Regular cardiac myocyte (primary cell): ENCODE measurements at places on chromosomes 1 and 21. TPM values are rescaled to one million over a fixed set of nuclear protein-coding genes. Genes with fewer than 3 reads are reported as not detected.

Gene IRF6
- 0.19 and 0.85 TPM in 2 replicates for total RNA-seq

Gene KMO
- 0.56 and 0.96 TPM in 2 replicates for total RNA-seq

Gene SLC2A5
- 1.7 and 5.6 TPM in 2 replicates for total RNA-seq

Gene OR2T35
- not detected in 2 replicates for total RNA-seq

Gene GSTM4
- 3.5 and 7.9 TPM in 2 replicates for total RNA-seq

Gene LEFTY2
- total RNA-seq = under 0.01 TPM in 1 of 2 replicates, not detected in the other

Gene TMEM81
- 1.7 and 2.7 TPM in 2 replicates for total RNA-seq

Gene S100A14
- 0.19 TPM in 1 of 2 replicates, not detected in the other for total RNA-seq

Gene AIRE
- 0.28 TPM in 1 of 2 replicates, not detected in the other for total RNA-seq

Gene YIPF1
- 20.5 and 20.9 TPM in 2 replicates for total RNA-seq

Gene DFFB
- 4.8 and 10.5 TPM in 2 replicates for total RNA-seq

Gene WDR64
- not detected in 2 replicates for total RNA-seq

Gene ITLN2
- total RNA-seq = 1.4 TPM in 1 of 2 replicates, not detected in the other

Gene SLC41A1
- 20.0 and 20.3 TPM in 2 replicates for total RNA-seq

Gene HAO2
- not detected in 2 replicates for total RNA-seq

Gene OR2L2
- not detected in 2 replicates for total RNA-seq

Gene YRDC
- total RNA-seq = 12.1 and 33.2 TPM in 2 replicates

Gene RBBP4
- 75.0 and 108 TPM in 2 replicates for total RNA-seq

Gene CFH
- 64.8 and 320 TPM in 2 replicates for total RNA-seq

Gene CAMK1G
- 0.77 and 0.85 TPM in 2 replicates for total RNA-seq

Gene SELENBP1
- 18.8 and 19.7 TPM in 2 replicates for total RNA-seq

Gene S100A5
- not detected in 2 replicates for total RNA-seq

Gene CYP4A22
- not detected in 2 replicates for total RNA-seq

Gene SLAMF9
- total RNA-seq = 0.28 TPM in 1 of 2 replicates, not detected in the other

Gene HES2
- total RNA-seq = 0.77 and 0.85 TPM in 2 replicates

Gene ALX3
- total RNA-seq = not detected in 2 replicates

Gene HPDL
- 0.56 and 3.1 TPM in 2 replicates for total RNA-seq

Gene WASF2
- total RNA-seq = 13.5 and 14.2 TPM in 2 replicates

Gene DMBX1
- not detected in 2 replicates for total RNA-seq

Gene CYP4B1
- 0.28 TPM in 1 of 2 replicates, not detected in the other for total RNA-seq

Gene TSTD1
- 19.6 and 41.4 TPM in 2 replicates for total RNA-seq

Gene TAS1R1
- not detected in 2 replicates for total RNA-seq

Gene CFAP45
- total RNA-seq = 0.28 and 0.96 TPM in 2 replicates

Gene SDF4
- 90.1 and 109 TPM in 2 replicates for total RNA-seq

Gene SUMO3
- total RNA-seq = 60.6 and 98.2 TPM in 2 replicates

Gene PDE4DIP
- 104 and 212 TPM in 2 replicates for total RNA-seq

Gene PALMD
- 6.9 and 31.9 TPM in 2 replicates for total RNA-seq

Gene NBPF10
- 2.5 and 3.1 TPM in 2 replicates for total RNA-seq

Gene BEND5
- total RNA-seq = under 0.01 and 0.28 TPM in 2 replicates
